ENCODE measurements at places on chromosomes 5 and 9. TPM values are rescaled to one million over a fixed set of nuclear protein-coding genes. Genes with fewer than 3 reads are reported as not detected.

GRCh38 chr9:114343471-114344187 is 14.0 kb downstream of the ORM2 start:
- DNase-seq: no peak

GRCh38 chr9:133509179-133510083 is 15.3 kb downstream of the MYMK start:
- DNase-seq: no peak

DNA sequence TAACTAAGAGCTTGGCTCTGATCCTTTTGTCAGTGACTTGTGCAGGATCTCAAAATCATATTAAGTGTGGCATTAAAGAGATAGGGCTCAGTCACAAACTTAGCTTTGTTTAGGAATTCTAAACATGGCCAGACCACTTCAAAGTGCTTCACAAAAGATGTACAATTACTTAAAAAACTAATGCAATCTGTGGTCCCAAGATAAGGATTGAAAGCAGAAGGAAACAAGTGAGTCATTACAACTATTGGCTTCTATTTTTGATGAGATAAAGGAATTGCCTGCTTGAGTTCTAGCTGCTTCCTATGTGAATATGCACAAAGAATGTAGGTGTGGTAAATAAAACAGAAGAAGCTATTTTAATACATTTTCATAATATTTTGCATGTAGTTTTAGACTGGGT is 44.9 kb upstream of the SLC12A2 start:
- no peak for DNase-seq

DNA sequence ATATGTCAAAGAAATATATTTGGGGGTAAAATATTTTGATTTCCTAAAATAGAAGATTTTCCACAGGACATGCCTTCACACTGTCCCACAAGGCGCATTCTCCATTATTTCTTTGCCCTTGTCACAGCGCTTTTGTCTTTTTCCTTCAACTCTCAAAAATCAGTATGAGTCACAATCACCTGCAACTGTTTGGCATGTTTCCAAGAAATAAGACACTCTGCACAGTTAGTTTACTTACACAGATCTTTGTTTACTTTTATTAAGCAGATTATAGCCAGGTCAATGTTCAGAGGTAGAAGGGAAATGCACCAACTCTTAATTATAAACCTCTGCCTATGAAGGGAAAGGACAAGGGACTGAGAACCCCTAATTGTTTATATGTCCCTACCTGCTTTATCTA is 9.5 kb downstream of the CEMIP2 start:
- no peak for DNase-seq

- DNase-seq: no peak
Observed at GRCh38 chr9:138111607-138112006, 234.0 kb downstream of the CACNA1B start.

- peak; percentile 76 for DNase-seq
Observed at GRCh38 chr9:81613002-81613812, 76.1 kb downstream of the TLE1 start.

GRCh38 chr9:106945727-106946660 is 83.0 kb downstream of the ZNF462 start:
- DNase-seq: no peak

PCDHA5 gene
- 0.16 TPM for total RNA-seq

LCN15 gene
- 0.63 TPM for total RNA-seq

SUSD3 gene
- 1.6 TPM for total RNA-seq

Data from right atrium auricular region (tissue), 2 donors.